ENCODE measurements at places on chromosomes 6 and 20. TPM values are rescaled to one million over a fixed set of nuclear protein-coding genes. Genes with fewer than 3 reads are reported as not detected.

DNA sequence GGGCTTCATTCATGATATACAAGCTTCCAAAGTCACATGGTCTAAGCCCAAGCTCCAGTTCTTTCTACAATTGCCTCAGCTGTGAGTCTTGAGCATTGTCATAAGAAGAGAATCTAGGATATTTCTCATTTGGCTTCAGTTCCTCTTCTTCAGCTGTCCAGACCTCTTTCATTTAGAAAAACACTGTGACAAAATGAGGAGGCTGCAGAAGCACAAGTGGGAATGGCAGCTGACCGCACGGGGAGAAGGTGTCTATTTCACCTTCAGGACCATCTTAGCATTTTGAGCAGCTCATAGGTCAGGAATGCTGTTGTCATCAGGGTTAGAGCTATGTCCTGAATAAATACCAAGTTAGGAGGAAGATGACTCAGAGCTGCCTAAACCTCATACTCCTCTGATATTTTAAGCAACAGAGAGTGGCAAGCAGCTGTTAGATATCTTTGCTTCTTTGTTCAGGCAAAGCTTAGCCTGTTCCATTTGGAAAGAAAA, 390.1 kb upstream of the CITED2 start:
- peak; percentile 71 for DNase-seq
- no peaks in the 10 kb centered on the region for H3K27me3 ChIP-seq
- H3K36me3 ChIP-seq: no peaks in the 10 kb centered on the region
- peaks cover 24% of the 10 kb centered on the region for H3K4me1 ChIP-seq
- no peak overlapping the region for H3K4me3 ChIP-seq

DNA sequence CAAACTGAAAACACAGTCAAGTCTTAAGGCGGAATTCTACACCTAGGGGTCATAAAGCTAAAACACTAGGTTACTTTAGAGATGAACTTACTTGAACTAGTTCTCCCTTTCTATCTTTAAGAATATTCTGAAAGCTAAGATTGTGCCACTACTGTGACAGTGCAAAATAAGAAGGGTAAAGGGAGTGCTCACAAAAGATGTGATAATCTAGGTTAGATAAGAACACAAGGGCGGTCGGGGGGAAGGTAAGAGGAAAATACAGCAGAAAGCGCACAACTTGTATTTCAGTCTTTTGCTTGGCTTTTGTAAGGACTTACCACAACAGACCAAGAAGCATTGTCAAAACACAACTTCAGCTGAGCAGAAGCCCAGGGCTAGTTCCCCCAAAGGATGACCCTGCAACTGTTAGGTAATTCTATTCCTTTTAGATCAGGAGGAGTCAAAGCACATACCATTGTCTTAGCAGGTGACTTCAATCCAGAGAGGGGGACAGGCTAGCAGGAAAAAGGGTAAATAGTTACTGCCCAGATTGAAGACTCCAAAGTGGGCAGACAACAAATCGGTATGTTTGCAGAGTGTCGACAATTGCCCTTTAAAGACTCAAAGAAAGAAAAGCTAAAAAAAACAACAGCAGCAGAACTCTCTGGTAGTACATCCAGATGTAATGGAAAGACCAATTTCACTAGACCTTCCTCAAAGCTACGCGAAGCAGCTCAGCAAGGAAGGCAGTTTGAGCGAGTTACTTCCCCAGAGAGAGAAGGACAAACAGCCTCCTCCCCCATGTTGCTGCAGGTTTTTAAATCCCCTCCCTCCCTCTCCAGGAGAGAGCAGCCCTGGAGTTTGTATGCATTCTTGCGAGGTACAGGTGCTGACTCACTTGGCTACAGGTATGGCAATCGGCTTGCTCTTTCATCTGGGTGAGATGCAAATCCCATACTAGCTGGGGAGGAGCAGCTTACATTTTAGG, 59.0 kb downstream of the RIPOR2 start:
- H3K27ac ChIP-seq: no peak overlapping the region
- H3K27me3 ChIP-seq: no peaks in the 10 kb centered on the region
- no peak overlapping the region for H3K4me3 ChIP-seq
- H3K4me1 ChIP-seq: no peaks in the 10 kb centered on the region
- no peak for DNase-seq

GRCh38 chr20:54848262-54848661, 372.9 kb downstream of the DOK5 start:
- H3K4me3 ChIP-seq: no peak overlapping the region
- DNase-seq: no peak
- H3K27me3 ChIP-seq: no peaks in the 10 kb centered on the region
- no peaks in the 10 kb centered on the region for H3K36me3 ChIP-seq
- no peak overlapping the region for H3K27ac ChIP-seq

- H3K36me3 ChIP-seq: no peaks in the 10 kb centered on the region
- no peaks in the 10 kb centered on the region for H3K4me1 ChIP-seq
- no peak overlapping the region for H3K4me3 ChIP-seq
- no peak overlapping the region for H3K27ac ChIP-seq
- H3K27me3 ChIP-seq: no peaks in the 10 kb centered on the region
Measured at GRCh38 chr6:25147223-25147622, 132.0 kb upstream of the CARMIL1 start.

GRCh38 chr6:67450641-67451040, 1184.4 kb upstream of the ADGRB3 start:
- no peak overlapping the region for H3K4me3 ChIP-seq
- H3K4me1 ChIP-seq: no peaks in the 10 kb centered on the region
- H3K27me3 ChIP-seq: no peaks in the 10 kb centered on the region
- no peak for DNase-seq
- H3K27ac ChIP-seq: no peak overlapping the region

- no peak for DNase-seq
- H3K4me1 ChIP-seq: peaks cover 29% of the 10 kb centered on the region
- H3K36me3 ChIP-seq: no peaks in the 10 kb centered on the region
- H3K27me3 ChIP-seq: no peaks in the 10 kb centered on the region
Measured at GRCh38 chr6:138972226-138972665, 15.8 kb downstream of the REPS1 start.

GRCh38 chr20:61847420-61847748, 218.3 kb downstream of the TAF4 start:
- DNase-seq: no peak
- no peak overlapping the region for H3K27ac ChIP-seq
- no peak overlapping the region for H3K4me3 ChIP-seq
- no peaks in the 10 kb centered on the region for H3K27me3 ChIP-seq
- H3K4me1 ChIP-seq: no peaks in the 10 kb centered on the region

DNA sequence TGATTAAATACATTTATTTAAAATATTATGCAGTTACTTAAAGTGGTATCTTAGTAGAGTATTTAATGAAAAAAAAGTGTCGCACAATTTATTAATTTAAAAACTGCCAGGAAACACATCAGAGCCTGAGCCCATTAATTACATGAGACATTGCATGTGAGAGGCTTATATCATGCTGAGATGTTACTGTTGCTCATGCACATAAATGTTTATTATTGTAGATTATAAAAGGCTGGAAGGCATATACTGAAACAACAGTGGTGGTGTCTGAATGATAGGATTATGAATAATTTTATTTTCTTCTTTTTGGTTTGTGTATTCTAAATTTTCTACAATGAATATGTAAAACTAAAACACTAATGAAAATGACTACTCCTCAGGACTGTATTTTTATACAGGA, 45.7 kb upstream of the TXNDC5 start:
- no peak overlapping the region for H3K4me3 ChIP-seq
- DNase-seq: no peak
- no peaks in the 10 kb centered on the region for H3K4me1 ChIP-seq
- H3K36me3 ChIP-seq: no peaks in the 10 kb centered on the region
- H3K27me3 ChIP-seq: no peaks in the 10 kb centered on the region

- DNase-seq: no peak
- no peaks in the 10 kb centered on the region for H3K36me3 ChIP-seq
- H3K27ac ChIP-seq: peak overlapping the region; percentile 87
- no peaks in the 10 kb centered on the region for H3K27me3 ChIP-seq
- no peaks in the 10 kb centered on the region for H3K4me1 ChIP-seq
Measured at GRCh38 chr6:125985979-125986300, 400 bp upstream of the TRMT11 start.

DNA sequence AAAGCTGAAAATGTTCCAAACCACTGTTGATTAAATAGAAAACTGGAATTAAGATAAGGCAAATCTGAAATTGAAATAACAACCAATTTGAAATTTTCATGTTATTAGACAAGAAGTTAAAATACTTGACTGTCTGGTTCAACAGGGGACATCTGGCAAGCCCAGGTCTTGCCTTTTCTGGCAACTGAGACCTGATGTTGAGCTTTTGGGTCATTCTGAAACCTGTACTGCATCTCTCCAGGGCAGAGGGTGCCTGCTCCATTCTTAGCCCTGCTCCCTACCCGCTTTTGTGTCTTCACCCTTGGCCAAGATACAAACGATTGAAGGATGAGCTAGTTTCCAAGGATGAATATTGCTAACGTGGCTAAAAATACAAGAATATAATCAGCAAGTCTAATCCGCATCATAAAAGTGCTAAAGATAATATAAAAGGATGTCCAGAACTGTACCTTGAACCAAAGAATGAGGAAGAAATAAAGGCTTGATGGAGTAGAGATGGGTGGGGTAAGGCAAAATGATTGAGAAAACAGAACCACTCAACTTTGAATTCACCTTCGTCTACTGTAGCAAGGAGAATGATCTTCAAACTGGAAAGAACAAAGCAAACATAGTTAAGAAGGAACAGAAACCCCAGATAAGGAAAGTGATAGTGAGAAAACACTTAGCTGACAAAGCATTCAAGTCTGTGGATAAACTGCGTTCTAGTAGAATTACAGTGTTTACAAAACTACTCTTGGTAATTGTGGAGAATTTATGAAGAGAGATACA, 109.8 kb upstream of the MAN1A1 start:
- H3K4me3 ChIP-seq: no peak overlapping the region
- no peaks in the 10 kb centered on the region for H3K36me3 ChIP-seq
- H3K4me1 ChIP-seq: no peaks in the 10 kb centered on the region
- no peak for DNase-seq

OR12D3 gene
- total RNA-seq: not detected

GFRA4 gene
- not detected for total RNA-seq

MEI4 gene
- not detected for total RNA-seq

FITM2 gene
- total RNA-seq: 5.3 TPM

ADGRB3 gene
- total RNA-seq: 4.4 TPM

C20orf202 gene
- not detected for total RNA-seq

All from ascending aorta (tissue), 2 donors.